IPS-NIHi11 (cell line): ENCODE measurements at places on chromosomes 5 and 9.

DNA sequence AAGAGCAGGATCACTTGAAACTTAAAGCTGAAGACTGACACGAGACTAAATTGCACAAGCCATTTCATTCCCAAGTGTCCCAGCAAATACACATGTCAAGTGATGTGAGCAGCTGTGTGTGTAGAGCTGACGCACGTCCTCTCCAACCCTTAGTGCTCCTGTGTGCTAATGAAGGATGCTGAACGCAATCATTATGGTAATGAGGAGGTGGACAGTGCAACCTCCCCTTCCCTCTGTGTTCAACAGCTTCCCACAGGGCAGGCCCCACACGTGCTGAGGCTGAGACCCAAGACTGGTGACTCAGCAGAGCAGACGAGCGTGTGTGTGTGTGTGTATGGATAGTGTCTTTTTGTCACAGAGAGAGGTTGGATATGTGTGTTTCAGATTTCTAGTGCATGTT is 702.1 kb downstream of the SEMA5A start:
- no peak for DNase-seq

GRCh38 chr9:34326690-34327089 is 2.4 kb downstream of the KIF24 start:
- DNase-seq = no peak

- peak; percentile 58 for DNase-seq
Measured at GRCh38 chr9:2116073-2116472, 100.9 kb downstream of the SMARCA2 start.

- DNase-seq = peak; percentile 35
Measured at GRCh38 chr5:56638061-56638621, 177.2 kb upstream of the MAP3K1 start.

- DNase-seq = no peak
Measured at GRCh38 chr5:59246145-59246869, 647.2 kb downstream of the PDE4D start.

GRCh38 chr5:175242207-175242606 is 201.8 kb downstream of the DRD1 start:
- no peak for DNase-seq

GRCh38 chr9:97695995-97696802 is 941 bp downstream of the XPA start:
- no peak for DNase-seq

GRCh38 chr5:139839232-139839815 is 43.7 kb downstream of the PSD2 start:
- DNase-seq = no peak

DNA sequence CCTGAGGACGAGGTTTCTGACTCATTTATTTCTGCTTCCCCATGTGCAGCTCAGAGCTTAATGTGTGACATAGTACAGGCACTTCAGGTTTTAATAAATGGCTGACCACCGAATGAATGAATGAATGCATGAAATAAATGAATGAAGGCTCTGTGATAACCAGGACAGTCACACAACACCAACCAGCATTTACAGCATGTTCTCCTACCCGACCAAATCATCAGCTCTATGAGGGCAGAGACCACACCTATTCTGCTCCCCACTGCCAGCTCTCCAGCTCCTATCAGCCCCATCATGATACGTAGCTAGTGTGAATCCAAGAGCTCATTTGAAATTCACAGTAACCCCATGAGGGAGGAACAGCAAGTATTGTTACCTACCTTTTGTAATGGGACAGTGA is 4.8 kb downstream of the TMOD1 start:
- DNase-seq = no peak

DNA sequence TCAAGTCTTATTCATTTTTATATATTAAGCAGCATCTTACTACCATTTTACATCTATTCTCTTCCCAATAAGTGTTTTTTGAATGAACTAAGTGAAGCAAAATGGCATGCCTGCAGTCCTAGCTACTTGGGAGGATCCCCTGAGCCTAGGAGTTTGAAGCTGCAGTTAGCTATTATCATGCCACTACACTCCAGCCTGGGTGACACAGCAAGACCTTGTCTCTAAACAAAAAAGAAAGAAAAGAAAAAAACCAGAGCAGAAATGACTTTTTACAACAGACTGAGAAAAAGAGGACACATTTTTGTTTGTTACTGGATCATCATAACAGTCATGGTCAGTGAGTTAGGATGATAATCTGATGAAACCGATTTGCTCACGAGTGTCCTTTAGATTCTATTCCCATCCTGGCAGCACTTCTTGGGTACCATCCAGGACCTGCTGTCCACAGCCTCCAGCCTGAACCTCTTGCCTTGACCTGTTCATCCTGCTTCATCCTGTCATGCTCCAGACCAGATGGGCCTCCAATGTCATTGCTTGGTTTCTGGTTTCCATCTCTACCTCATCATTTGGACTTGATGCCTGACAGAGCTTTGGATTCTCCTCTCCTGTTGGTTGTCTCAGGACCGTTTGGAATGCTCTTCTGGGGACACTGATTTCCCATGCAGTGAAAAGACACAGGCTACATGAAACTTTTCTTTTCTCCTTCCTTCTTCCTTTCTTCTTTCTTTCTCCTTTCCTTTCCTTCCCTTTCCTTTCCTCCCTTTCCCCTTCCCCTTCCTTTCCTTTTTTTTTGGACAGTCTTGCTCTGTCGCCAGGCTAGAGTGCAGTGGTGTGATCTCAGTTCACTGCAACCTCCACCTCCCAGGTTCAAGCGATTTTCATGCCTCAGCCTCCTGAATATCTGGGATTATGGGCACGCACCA is 50.1 kb upstream of the GLRX start:
- DNase-seq = no peak

DNA sequence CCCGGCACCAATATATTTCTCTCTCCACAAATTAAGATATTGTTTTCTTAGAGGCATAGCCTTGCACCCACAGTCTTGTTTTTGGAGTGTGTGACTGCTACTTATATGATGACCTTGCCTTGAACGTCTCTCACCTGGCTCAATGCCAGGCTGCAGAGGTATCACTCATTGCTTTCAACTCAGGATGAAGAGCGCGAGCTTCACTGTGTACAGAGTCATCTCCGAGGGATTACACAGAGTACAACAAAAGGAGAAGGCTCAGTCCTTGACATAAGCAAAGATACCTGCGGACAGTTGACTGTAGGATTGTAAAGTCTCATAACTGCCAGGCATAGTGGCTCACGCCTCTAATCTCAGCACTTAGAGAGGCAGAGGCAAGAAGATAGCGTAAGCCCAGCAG is 53.8 kb downstream of the CD180 start:
- no peak for DNase-seq

DNA sequence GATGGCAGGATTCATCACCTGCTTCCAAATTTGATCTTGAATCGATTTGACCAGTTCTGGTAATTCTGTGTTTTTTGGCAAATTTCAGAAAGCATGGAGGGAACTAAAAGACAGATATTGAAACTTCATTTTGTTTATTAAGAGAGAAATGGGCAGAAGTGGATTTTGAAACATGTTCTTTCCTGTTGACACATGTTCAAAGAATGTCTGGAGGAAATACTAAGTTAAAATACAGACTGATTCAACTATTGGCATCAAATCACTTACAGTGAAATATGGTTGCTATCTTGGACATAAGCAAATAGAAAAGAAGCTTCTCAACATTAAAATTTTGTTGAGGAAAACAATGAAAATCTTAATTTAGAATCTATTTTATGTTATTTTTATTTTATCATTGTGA is 19.3 kb upstream of the GZMK start:
- no peak for DNase-seq

DNA sequence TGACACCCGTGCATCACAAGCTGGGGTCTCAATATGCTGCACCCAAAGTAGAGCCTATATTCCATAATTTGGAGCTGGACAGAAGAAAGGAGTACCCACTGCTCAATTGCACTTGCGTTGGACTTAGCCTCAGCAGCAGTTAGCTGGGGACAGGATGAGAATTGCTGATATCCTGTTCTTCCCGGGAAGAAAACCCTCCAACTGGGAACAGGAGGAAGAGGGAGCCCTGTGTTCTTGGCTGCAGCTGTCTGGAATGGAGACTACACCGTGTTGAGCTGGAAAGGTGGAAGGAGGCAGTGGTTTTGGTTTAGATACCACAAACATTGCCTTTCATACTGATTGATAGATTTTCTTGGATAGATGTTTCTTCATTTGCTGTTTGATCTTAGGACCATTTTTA is 24.6 kb downstream of the CNTLN start:
- DNase-seq = no peak
